ENCODE measurements at places on chromosomes 3 and 15.

GRCh38 chr3:165644331-165644730, 192.9 kb downstream of the BCHE start:
- no peak for DNase-seq

- no peak for DNase-seq
Measured at GRCh38 chr3:186994000-186994955, 64.0 kb downstream of the ST6GAL1 start.

GRCh38 chr3:81470524-81471278, 290.7 kb downstream of the GBE1 start:
- no peak for DNase-seq

DNA sequence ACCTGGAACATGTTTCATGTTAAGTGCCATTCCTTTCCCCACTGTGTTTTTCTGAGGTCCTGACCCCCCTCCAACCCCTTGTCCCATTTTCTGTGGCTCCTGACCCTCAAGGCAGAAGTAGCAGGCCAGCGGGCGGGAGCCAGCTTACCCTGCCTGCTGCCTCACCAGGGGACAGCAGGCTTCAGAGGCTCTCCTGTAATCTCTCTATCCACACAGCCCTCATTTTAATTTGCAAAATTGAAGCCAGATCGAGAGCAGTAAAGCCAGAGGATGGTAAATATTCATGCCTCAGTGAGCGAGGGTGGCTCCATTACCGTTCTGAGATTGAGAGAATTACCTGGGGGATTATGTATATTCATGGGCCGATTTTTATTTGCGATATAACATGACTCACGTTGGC, 147.6 kb downstream of the DNAJB8 start:
- no peak for DNase-seq

DNA sequence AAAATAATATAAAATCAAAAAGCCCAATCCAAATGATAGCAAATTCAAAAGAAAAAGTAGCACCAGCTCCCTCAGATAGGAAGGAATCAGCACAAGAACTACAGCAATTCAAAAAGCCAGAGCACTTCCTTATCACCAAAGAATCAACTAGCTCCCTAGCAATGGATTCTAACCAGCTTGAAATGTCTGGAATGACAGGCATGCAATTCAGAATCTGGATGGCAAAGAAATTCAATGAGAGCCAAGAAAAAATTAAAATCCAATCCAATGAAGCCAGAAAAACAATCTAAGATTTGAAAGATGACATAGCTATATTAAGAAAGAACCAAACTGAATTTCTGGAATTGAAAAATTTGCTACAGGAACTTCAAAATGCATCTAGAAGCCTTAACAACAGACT, 1334.4 kb upstream of the ALCAM start:
- DNase-seq: no peak

GRCh38 chr15:45637552-45638033, 2.8 kb downstream of the SQOR start:
- peak; percentile 5 for DNase-seq

DNA sequence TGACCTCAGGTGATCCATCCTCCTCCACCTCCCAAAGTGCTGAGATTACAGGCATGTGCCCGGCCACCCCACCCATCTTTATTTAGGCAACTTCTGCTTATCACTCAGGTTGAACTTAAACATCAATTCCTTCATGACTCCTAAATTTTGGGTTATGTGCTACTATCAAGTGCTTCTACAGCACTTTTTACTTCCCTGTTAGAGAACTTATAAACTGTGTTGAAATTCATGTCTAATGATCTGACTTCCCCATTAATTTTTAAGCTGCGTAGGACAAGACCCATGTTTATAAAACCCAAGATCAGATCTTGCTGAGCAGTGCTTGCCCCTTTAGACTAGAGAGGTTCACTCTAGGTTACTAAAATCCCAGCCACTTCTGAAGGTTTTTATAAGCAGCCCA, 266.2 kb upstream of the TPRG1 start:
- no peak for DNase-seq

- no peak for DNase-seq
Measured at GRCh38 chr3:88263417-88264100, 113.8 kb downstream of the C3orf38 start.

DNA sequence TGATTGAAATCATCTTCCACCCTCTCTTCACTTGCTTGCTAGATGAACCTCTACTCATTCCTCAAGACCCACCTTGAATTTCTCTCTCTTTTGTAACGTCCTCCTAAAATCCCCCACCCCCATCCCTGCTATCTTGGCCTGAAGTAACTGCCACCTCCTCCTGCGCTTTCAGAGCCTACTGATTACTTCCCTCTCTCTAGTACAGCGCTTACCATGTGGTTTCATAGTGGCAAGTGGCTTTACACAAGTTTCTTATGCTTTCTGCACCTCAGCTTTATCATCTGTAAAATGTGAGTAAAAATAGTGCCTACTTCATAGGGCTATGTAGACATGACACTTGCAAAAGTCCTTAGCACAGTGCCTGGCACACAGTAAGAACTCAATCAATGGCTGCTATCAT, 28.7 kb upstream of the DAZL start:
- no peak for DNase-seq

DNA sequence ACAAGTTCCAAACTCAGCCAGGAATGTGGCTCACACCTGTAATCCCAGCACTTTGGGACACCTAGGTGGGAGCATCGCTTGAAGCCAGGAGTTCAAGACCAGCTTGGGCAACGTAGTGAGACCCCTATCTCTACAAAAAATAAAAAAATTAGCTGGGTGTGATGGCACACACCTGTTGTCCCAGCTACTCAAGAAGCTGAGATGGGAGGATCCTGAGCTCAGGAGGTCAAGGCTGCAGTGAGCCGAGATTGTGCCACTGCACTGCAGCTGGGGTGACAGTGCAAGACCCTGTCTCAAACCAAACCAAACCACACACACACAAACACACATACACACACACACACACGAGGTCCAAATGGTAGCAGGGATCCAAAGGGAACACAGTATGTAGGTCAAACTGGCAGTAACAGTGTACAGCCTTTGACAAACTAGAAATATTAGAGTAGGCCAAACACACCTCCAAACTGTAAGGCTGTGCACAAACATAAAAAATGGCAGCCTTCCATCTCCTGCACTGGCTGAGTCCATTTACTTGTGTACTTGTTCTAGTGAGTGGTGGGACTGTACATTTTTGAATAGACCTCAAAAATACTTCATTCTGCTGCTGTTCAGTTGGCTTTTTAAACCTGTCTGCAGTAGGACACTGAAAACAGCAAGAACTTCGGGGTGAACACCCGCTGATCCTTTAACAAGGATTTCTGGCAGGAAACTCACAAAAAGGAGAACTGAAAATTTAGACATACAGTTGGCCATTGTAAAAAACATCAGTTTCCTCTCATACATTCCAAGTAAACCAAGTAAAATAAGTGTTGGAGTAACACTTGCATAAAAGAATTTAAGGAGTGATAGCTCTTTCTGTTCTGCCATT, 33.6 kb downstream of the INTS14 start:
- no peak for DNase-seq

DNA sequence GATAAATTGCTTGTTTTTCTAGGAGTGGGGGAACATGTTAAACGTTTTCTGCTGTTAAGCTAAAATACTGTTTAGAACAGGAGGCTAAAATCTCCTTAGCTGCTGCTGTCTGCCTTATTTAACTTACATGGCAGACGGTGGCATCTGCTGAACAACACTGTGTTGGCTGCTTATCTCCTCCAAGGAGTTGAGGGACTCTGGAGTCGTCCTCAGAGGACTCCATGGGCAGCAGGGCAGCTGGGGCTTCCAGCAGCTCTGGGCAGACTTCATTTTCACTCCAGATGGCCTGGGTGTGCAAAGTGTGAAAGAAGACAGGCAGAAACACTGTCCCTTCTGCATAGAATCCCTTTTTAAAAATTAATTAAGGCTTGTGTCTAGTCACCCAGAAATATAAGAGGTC, 52.9 kb upstream of the NUDT16 start:
- peak; percentile 52 for DNase-seq

- no peak for DNase-seq
Measured at GRCh38 chr15:62698646-62699045, 343.9 kb upstream of the TPM1 start.

DNA sequence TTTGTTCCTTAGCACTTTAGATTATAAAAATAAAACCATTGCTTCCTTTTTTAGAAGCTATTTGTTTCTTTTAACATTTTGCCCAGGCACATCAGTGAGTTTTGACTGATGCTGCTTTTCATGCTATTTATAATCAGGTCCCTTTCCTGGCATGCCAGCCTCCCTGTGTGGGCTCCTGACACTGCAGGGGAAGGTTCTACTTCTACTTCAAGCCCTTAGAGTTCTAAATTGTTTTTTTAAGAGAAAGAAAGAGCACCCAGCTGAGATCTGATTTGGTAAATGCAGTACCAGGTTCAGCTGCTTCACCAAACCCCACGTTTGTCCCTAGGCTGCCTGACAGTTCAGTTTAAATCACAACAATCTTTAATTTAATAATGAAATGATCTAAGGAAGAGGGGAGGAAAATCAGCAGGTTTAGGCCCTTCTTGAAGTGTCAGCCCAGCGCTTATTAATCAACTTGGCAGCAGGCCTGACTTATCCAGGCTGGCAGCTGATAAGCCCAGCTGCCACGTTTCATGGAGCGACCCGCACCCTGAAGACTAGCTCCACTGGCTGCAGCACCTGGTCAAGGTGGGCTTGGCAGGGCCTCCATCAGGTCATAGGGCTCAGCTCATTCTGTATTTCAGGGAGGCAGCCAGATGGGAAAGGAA, 29.0 kb downstream of the HGD start:
- DNase-seq: no peak

GRCh38 chr3:10935028-10935427, 57.5 kb upstream of the SLC6A1 start:
- DNase-seq: peak; percentile 43

DNA sequence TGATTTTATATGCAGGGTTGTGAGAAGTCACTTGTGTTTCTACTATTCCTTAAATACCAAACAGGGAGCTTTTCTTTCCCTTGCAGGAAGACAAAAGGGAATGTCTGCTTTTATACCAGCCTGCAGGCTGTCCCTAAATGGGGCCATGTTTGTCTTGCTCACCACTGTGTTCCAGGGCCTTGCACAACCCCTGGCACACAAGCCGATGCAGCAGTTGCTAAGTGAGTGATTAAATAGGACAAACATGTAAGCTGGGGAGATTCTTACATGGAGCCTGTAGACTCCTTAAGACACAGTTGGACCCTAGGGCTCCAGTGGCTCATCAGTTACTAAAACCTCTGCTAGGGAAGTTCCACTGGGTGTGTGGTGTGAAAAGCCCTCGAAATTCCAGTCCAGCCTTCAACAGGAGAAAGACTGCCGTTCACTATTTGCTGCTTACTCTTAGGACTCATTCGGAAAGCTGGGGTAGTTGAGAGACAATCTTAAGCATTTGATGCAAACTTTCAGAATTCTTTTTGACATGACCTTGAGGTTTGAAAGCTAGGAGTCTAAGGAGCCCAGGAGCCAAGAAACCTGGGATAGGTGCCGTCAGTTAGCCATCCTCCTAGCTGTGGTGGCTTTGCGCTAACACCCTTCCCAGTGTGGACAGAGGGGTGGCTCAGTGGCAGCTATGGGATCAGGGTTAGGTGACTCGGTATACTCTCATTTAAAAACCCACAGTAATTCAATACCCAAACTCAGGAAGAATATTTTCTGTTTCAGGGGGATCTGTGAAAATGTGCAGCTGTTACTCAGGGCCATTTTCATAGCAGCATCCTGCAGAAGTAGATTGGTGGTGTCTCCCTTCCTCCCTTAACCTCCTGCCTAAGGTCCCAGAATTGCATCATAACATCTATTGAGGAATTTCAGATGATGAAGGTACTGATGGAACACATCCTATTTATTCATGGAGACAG, 39.1 kb downstream of the SYNM start:
- DNase-seq: no peak
